Activated naive CD4-positive, alpha-beta T cell treated with anti-CD3 and anti-CD28 coated beads, Interleukin-2, amount 50 U/mL, for 16 hours (primary cell): ENCODE measurements at places on chromosomes 13 and 19.

DNA sequence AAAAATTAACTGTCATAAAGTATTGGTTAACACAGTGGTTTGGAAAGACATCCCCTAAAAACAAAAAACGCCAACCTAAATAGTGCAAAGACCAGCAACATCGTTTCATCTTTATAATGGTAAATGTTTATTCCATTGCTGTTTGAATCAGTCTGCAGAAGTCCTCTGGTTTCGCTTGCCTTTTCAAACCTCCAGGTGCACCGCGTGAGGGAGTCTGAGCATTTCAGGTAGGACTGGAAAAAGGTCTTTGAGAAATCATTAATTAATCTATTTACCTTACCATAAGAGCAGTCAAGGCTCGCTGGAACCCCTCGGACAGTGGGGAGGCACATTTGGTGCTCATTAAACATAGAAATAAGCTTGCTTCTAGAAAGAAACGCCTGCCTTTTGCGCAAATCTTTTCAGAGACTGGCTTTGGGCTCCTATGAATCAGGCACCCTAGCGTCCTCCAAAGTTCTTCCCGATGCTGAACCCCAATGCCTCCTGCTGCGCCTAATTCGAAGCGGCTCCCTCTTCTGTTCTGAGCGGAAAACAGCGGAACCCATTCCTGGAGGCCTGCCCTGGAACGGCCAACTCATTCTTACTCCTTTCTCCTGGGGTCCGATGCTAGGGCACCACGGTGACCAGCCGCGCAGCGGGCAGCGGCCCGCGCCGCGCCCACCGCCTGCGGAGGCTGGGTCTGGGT lies 951 bp upstream of the MTUS2 start:
- DNase-seq = no peak

GRCh38 chr19:49453757-49454240 lies 774 bp downstream of the ALDH16A1 start:
- DNase-seq = no peak

- DNase-seq = no peak
These were observed 45.0 kb downstream of the SLC15A1 start for GRCh38 chr13:98707281-98707999.

DNA sequence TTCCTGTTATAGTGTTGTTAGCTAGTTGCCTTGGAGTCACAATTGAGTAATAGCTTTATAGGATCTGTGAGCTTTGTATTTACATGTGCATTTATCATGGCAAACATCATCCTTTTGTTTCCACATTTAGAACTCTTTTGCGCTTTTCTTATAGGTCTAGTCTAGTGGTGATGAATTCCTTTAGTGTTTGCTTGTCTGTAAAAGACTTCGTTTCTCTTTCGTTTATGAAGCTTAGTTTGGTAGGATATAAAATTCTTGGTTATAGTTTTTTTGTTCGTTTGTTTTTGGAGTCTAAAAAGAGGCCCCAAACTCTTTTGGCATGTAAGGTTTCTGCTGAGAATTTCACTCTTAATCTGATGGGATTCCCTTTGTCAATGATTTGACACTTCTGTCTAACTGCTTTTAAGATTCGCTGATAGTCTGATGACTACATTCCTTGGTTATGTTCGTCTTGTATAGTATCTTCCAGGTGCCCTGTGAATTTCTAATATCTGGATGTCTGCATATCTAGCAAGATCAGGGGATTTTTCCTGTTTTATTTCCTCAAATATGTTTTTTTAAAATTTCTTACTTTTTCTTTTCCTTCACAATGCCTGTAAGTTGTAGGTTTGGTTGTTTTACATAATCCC lies 20.2 kb downstream of the DNAJC3 start:
- no peak for DNase-seq

DNA sequence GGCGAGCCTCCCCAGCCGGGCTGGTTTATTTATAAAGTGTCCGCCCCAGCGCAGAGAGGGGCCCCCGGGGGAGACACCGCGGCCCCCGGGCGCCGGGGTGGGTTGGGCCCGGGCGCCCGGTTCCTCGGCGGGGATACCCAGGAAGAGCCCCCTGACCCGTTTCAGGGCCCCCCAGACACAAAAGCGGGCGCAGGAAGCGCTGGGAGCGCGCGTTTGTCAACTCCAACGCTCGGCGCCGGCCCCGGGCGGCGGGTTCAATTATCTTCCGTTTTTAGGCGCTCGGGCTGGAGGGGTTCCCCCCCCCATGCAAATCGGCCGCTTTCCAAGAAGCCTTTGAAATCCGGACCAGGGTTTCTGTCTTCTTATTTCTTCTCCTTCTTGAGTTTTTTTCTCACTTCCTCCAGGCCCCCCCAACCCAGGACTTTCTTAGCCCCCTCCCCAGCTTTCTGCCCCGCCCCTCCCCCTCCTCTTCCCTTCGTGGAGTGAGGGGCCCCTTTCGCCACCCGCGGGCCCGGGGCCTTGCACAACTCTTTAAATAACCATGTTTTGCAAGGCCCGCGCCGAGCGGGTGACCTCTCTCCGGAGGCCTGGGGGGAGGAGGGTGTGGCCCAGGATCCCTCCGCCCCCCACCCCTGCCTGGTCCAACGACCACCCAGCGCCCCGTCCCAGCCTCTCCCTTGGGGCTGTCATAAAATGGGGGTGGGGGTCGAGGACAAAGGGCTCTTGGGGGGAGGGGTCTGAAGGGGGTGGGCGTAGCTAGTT lies 935 bp downstream of the ARID3A start:
- no peak for DNase-seq

DNA sequence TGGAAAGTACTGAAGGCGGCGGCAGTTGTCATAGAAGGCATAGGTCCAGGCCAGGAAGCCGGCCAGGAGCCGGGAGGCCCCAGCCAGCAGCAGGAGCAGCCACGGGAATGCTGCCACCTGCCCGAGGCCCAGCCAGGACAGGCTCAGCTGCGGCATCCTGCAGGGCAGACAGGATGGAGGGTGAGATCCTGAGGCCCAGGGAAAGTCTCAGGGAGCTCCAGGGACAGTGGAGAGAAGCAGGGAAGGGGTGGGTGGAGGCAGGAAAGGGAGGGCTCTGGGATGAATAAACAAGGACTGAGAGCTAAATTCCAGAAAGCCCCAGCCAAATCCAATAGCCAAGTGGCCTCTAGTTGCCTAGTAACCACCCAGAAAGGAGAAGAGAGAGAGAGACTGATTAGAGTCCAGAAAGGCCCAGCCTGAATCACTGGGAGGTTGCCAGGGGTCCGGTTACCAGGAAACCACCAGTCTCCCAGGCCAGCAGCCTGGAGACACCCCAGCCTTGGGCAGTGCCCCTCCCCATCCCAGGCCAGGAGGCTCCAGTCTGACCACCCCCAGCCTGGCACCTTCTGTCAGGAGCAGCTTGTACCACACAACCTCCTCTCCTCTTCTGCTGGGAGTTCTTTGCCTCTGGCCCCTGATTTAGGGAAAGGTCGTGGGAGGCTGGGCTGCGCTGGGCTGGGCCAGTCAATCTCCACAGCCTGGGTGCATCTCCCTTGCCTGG lies 7.5 kb upstream of the OR10H5 start:
- no peak for DNase-seq

GRCh38 chr13:59301174-59301567 lies 862.6 kb downstream of the DIAPH3 start:
- no peak for DNase-seq

DNA sequence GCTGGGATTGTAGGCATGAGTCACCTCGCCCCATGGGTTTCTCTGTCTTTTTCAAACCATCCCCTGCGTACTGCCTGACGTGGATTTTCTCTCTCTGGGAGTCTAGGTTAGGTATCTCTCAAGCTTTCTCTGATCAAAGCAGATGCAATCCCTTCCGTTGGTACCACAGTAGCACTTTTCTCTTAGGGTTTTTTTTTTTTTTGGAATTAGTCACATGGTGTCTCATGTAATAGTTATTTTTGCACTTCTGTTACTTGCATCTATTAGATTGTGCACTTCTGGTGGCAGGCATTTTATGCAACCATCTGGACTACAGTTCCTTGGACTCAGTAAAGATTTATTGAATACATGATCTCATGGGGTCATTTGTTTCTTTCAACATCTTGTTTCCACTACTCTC lies 72.1 kb downstream of the GPC6 start:
- DNase-seq = no peak

DNA sequence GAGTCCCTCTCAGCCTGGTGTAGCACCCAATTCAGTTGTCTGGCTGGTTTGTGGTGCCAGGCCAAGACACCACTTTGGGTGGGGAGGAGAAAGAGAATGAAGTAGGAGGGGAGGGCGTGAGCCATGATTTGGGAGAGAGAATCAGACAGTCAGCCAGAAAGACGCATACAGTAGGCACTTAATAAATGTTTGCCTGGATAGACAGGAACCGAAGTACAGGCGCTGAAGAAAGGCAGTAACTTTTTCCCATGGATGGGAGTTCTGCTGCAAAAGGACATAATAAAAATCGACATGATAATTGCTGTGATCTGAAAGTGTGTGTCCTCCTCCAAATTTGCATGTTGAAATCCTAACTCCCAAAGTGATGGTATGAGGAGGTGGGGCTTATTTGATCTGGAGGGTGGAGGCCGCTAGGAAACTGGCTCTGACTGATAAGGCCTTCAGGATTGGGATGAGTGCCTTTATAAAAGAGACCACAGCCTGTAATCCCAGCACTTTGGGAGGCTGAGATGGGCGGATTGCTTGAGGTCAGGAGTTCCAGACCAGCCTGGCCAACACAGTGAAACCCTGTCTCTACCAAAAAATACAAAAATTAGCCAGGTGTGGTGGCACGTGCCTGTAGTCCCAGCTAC lies 38.4 kb upstream of the PDCD5 start:
- no peak for DNase-seq

DNA sequence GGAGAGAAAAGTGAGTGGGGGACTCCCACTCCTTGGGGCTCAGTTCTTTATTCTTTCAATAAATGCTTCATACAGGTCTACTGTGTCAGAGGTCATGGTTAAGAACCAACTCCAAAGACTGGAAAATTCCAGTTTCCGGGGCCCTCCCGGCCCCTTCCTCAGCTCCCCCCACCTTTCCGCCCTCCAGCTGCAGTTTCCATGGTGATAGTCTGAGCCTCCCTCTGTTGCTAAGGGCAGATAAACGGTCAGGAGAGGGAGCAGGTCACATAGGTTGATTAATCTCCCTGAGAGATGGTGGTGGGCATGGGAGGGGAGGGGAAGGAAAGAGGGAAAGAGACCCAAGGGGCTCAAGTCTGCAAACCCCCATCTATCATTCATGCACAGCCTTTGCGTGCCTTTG lies 131.5 kb upstream of the USP29 start:
- no peak for DNase-seq

- no peak for DNase-seq
These were observed 113.9 kb downstream of the CRYL1 start for GRCh38 chr13:20411638-20412342.

GRCh38 chr19:50657222-50657669 lies 8.0 kb downstream of the C19orf81 start:
- DNase-seq = no peak

- DNase-seq = no peak
These were observed 156.1 kb downstream of the RGCC start for GRCh38 chr13:41613471-41613870.

GRCh38 chr19:7500811-7501450 lies 12.1 kb upstream of the PEX11G start:
- DNase-seq = peak; percentile 66

GRCh38 chr13:97191615-97192014 lies 30.5 kb upstream of the MBNL2 start:
- no peak for DNase-seq
